Erythroblast (primary cell): ENCODE measurements at places on chromosomes 11 and 22.
A peak's percentile ranks its signal among the peaks of the same experiment; 100 is the strongest.

GRCh38 chr11:43197379-43197778, 114.4 kb upstream of the API5 start:
- DNase-seq, result no peak

- no peak for DNase-seq
Observed at GRCh38 chr22:44661070-44661469, 40.9 kb upstream of the PRR5 start.

GRCh38 chr11:13772223-13773046, 104.0 kb downstream of the FAR1 start:
- peak; percentile 85 for DNase-seq

GRCh38 chr22:24583221-24584165, 9.4 kb downstream of the LRRC75B start:
- peak; percentile 21 for DNase-seq

DNA sequence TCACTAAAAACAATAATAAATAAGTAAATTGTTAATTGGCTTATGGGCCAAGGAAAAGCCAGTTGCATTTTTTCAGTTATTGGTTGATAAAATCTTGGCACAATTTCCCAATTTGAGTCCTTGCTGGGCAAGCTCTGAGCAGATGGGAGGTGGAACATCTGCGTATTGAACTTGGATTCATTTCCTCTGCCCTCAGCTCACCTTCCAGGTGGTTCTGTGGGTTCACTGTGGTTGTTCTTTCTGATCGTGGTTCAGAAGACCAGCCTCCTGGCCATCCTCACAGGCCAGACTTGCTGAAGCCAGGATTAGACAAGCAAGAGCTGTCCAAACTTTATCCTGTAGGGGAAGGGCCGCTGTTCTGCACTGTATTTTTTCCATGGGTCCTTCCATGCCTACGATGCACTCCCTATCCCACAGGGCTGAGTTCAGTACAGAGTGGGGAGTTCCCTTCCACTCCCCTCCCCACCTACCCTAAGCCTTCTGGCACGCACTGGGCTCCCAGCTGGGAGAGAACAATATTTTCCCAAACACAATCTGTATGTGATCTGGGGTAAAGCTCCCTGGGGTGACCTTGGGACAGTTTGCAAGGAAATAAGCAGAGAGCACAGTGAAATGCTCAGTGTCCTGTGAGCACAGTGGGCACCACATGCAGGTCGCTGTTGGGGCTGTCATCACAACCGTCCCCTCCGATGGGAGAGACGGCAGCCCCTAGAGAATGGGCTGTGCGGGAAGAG, 43.5 kb upstream of the TP53I11 start:
- DNase-seq, result no peak

DNA sequence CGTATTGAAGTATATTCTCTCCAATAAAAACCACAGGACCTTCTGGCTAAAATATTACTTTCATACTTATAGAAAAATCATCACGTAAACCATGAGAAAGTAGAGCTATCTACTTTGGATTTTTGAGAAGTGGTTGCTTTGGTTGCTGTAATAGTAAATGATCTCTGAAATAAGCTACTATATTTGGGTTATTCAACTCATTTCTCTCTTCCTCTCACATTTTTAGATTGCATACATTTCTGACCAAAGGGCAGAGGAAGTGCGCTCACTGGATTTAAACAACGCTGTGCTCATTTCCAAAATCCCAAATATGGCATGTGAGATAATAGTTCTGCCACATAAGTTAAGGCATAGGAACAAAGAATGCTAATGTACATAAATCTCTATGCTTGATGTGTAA, 357.0 kb downstream of the LRRC4C start:
- DNase-seq, result no peak

- peak; percentile 16 for DNase-seq
Observed at GRCh38 chr11:98455500-98456307, 565.0 kb upstream of the CNTN5 start.

- no peak for DNase-seq
Observed at GRCh38 chr11:17512101-17512500, 32.1 kb downstream of the USH1C start.

- no peak for DNase-seq
Observed at GRCh38 chr22:26045860-26046259, 123.4 kb upstream of the SEZ6L start.

- DNase-seq, result no peak
Observed at GRCh38 chr22:43006016-43006505, 8.9 kb downstream of the PACSIN2 start.

- no peak for DNase-seq
Observed at GRCh38 chr11:116938471-116939070, 101.1 kb upstream of the APOA1 start.

GRCh38 chr11:128752379-128752778, 58.5 kb downstream of the FLI1 start:
- DNase-seq, result no peak

GRCh38 chr11:66155387-66156073, 85.5 kb downstream of the PACS1 start:
- no peak for DNase-seq

DNA sequence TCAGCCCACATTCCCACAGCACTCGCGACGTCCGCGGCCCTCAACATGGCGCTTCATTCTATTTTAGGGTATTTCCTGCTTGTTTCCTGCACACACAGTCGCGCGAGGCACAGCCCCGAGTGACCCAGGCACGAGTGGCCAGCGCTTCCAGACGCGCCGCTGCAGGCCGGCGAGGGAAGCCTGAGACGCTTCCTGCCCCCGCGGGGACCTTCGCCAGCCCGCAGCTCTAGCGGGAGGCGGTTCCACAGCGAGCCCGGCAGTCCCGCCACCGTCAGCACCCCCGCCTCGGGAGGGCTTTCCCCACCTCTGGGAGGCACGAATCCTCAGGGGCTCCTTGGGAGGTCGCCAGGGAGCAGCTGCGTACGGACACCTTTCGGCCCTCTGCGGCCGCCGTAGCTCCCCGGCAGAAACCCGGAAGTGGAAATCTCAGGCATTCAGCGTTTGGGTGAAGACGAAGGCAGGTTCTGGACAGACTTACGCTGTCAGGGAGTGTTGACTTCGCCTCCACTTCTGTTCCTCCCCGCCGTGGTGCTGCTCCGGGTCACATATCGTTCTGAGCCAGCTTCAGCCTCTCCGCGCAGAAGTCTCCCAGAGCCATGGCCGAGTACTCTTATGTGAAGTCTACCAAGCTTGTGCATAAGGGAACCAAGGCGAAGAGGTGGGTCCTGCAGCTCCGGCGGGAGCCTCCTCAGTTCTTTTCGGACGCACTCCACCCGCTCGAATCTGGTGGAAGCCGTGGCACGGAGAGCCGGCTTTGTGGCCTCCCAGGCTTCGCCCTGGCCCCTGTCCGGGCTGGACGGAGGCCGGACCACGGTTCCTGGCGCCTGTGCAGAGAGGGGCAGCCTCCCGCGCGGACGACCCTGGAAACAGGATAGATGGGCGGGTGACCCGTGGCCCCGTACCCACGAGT, 2925.9 kb upstream of the OR11H1 start:
- DNase-seq, result no peak

DNA sequence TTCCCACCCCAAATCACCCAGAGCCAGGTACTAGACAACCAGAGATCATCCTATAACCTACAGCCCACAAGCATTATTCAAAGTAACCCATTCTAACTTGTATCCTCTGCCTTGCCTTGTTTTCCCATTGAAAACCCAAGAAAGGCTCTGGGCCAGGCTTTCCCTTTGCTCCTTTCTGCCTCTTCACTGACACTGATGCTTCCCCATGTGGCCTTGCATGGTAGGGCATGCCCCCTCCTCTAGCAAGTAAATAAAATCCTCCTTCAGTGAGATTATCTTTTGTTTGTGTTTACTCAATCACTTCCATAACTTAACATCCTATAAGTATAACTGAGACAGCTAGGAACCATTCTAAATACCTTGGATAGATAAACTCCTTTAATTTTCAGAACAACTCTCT, 65.6 kb upstream of the FAR1 start:
- no peak for DNase-seq

- DNase-seq, result no peak
Observed at GRCh38 chr11:1862588-1863351, 9.9 kb downstream of the LSP1 start.

DNA sequence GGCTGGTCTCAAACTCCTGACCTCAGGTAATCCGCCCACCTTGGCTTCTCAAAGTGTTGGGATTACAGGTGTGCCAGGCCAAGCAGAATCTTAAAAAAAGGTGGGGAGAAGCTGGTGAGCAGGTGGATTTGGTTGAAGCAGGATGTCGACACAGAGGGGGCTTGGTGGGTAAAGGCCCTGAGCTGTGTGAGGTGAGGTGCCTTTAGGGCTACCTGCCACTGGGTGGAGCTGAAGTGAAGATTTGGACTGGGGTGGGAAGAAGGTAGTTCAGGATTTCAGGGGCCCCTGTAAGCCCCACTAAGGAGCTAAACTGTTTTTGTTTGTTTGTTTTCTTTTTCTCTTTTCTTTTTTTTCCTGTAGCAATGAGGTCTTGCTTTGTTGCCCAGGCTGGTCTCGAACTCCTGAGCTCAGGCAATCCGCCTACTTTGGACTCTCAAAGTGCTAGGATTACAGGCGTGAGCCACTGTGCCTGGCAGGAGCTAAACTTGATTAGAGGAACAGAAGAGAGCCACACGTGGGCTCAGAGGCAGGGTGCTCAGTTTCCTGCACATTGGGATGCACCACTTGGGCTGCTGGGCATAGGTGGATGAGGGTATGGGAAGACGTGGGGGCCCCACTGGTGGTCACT, 6.0 kb downstream of the P2RX6 start:
- peak; percentile 16 for DNase-seq

GRCh38 chr11:69682681-69683326, 7.7 kb upstream of the LTO1 start:
- DNase-seq, result no peak

DNA sequence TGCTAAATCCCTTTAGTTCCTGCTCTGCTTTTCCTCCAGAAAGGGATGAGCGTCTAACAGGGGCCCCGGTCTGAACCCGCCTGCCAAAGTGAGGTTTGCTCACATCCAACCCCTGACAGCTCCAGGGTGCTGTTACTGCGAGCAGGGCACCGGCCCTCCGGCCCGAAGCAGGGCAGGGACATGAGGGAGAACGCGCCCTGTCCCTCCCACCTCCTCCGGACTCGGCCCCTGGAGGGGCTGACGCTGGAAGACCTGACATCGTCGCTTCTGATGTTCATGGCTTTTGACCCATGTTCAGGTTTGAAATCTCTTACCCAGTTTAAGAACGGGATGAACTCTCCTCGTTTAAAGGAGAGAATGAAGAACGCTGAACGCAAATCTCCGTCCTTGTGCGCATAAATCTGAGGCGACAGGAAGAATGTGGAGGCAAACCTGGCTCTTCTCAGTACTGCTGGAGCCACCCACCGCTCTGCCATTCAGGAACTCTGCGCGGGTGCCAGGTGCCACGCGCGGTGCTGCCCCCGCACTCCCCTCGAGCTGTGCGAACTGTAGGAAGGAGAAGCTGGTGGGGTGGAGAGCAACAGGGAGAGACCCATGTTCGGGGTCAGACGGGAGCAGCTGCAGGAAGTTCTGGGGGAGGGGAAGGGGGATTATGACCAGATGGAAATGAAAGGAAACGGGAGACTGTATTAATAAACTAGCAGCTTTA, 826 bp upstream of the EEF1G start:
- no peak for DNase-seq

DNA sequence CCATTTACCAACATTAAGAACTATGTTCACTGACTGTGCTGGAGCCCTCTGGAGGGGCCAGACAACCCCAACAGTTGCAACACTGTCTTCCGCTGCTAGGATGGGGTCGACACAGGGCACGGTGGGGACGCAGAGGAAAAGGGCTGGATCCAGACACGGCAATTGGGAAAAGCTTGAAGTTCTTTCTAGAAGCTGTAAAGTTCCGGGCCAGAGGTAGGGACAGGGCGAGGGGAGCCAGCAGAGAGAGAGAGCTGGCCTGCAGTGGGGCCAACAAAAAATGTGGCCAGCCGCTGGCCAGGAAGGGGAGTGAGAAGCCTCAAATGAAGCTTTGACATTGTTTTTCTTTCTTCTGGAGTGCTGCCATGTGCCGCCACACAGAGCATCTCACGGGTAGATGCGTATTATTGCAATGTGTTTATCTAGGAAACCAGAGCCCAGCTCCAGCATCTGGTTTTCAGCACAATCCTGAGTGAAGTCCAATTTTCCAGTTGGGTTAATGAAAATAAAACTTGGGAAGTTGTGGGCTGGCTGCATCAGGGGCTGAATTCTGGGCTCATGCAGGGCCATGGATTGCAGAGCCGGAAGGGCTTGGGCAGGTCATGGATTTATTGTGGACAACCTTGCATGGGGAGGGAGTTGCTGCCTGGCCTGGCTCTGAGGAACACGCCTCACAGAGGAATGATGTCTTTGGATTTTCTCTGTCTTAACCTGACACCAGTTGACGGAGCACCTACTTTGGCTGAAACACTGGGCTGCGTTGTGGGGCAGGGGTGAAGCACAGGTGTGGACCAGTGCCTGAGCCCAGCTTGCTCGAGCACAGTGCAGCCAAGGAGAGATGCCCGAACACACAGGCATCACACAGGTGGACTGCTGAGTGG, 67.6 kb upstream of the AMPD3 start:
- DNase-seq, result no peak

DNA sequence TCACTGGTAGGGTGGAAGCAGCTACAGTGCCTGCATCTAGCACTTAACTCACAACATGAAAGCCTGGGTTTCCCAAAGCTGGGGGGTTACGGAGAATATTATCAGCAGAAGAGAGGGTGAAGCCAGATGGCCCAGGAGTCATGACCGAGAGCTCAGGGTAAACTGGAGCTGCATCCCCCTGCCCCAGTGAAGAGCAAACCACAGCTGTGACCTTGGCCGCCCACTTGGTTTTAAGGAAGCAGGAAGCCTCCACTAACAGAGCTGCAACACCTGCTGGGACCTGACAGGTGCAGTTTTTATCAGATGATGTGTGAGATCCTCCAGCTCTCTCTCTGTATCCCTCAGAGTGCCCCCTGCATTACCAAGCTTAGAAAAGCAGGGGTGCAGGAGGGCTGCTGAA, 20.9 kb downstream of the TCP11L1 start:
- no peak for DNase-seq

DNA sequence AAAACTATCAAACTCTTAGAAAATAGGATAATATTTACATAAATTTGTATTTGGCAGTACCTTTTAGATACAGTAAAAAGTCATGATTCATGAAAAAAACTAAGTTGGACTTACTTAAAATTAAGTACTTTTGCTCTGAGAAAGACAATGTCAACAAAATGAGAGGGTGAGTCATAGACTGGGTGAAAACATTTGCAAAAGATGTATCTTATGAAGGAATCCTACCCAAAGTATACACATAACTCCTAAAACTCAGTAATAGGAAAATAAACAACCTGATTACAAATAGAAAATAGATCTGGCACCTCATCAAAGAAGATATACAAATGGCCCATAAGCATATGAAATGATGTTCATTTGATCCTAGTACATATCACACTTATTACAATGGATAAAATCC, 1154.6 kb downstream of the JRKL start:
- DNase-seq, result no peak

GRCh38 chr11:43403357-43404231, 44.9 kb downstream of the TTC17 start:
- DNase-seq, result no peak
